Chondrocyte (in vitro differentiated cells): ENCODE measurements at places on chromosomes 3 and 15. TPM values are rescaled to one million over a fixed set of nuclear protein-coding genes. Genes with fewer than 3 reads are reported as not detected.

The IL20RB gene
- total RNA-seq: 0.92 to 1.2 TPM (median 0.94 TPM) in 3 replicates

The DUT gene
- 71.0 to 111 TPM (median 71.5 TPM) in 3 replicates for total RNA-seq

The SH3GL3 gene
- total RNA-seq: not detected in 3 replicates

The MAPK6 gene
- 45.2 to 60.1 TPM (median 59.0 TPM) in 3 replicates for total RNA-seq

The ZNF80 gene
- not detected in 3 replicates for total RNA-seq

The DNAH12 gene
- total RNA-seq: 0.02 to 0.29 TPM (median 0.15 TPM) in 3 replicates

The SMCO1 gene
- total RNA-seq: not detected in 3 replicates

The DAZL gene
- not detected in 3 replicates for total RNA-seq

The TMEM207 gene
- total RNA-seq: not detected in 3 replicates

The MME gene
- total RNA-seq: 1.7 to 8.9 TPM (median 2.5 TPM) in 3 replicates

The KBTBD13 gene
- not detected in 3 replicates for total RNA-seq

The PPP1R14D gene
- not detected in 3 replicates for total RNA-seq

The PIF1 gene
- 1.8 to 6.1 TPM (median 5.9 TPM) in 3 replicates for total RNA-seq

The C3orf62 gene
- total RNA-seq: 4.6 to 7.3 TPM (median 6.9 TPM) in 3 replicates

The PLAAT1 gene
- total RNA-seq: 0.80 to 2.4 TPM (median 1.6 TPM) in 3 replicates

The SEMA6D gene
- total RNA-seq: 4.9 to 6.4 TPM (median 5.4 TPM) in 3 replicates

The RASGRF1 gene
- total RNA-seq: 0.10 TPM in 1 of 3 replicates, not detected in the others

The PYGO1 gene
- 20.3 to 21.0 TPM (median 20.5 TPM) in 3 replicates for total RNA-seq

The RAD51 gene
- 6.9 to 13.0 TPM (median 9.4 TPM) in 3 replicates for total RNA-seq

The SCAANT1 gene
- total RNA-seq: not detected in 3 replicates

The PLCB2 gene
- total RNA-seq: 1.4 to 3.4 TPM (median 2.8 TPM) in 3 replicates

The SLC12A1 gene
- total RNA-seq: not detected in 3 replicates

The TRPM1 gene
- not detected in 3 replicates for total RNA-seq

The SECISBP2L gene
- total RNA-seq: 54.3 to 78.5 TPM (median 55.3 TPM) in 3 replicates

The FBXL22 gene
- total RNA-seq: 2.8 to 3.9 TPM (median 2.9 TPM) in 3 replicates

The LCTL gene
- total RNA-seq: 0.31 to 0.50 TPM (median 0.31 TPM) in 3 replicates

The TJP1 gene
- 90.5 to 108 TPM (median 91.7 TPM) in 3 replicates for total RNA-seq

The INSYN1 gene
- total RNA-seq: 9.9 to 24.9 TPM (median 23.0 TPM) in 3 replicates

The UBA7 gene
- 25.6 to 45.3 TPM (median 26.3 TPM) in 3 replicates for total RNA-seq

The C2CD4A gene
- total RNA-seq: 0.10 TPM in 1 of 3 replicates, not detected in the others

The GADL1 gene
- not detected in 3 replicates for total RNA-seq

The ACSBG1 gene
- not detected in 3 replicates for total RNA-seq

The SCN5A gene
- 0.21 to 0.25 TPM (median 0.24 TPM) in 3 replicates for total RNA-seq

The NRROS gene
- total RNA-seq: 0.38 to 0.50 TPM in 2 of 3 replicates, not detected in the other

The CFAP100 gene
- total RNA-seq: not detected in 3 replicates

The CELSR3 gene
- 9.6 to 11.4 TPM (median 10.5 TPM) in 3 replicates for total RNA-seq

The HRG gene
- total RNA-seq: not detected in 3 replicates

The HYAL1 gene
- total RNA-seq: 0.22 to 0.65 TPM (median 0.26 TPM) in 3 replicates

The WDR49 gene
- total RNA-seq: not detected in 3 replicates

The DCP1A gene
- 15.6 to 17.7 TPM (median 17.2 TPM) in 3 replicates for total RNA-seq

The NOX5 gene
- total RNA-seq: not detected in 3 replicates

The ADGRG7 gene
- not detected in 3 replicates for total RNA-seq

The RAB6B gene
- total RNA-seq: 16.2 to 29.6 TPM (median 25.7 TPM) in 3 replicates

The BTLA gene
- total RNA-seq: 0.42 TPM in 1 of 3 replicates, not detected in the others
